Sigmoid colon (tissue), 7 donors: ENCODE measurements at places on chromosomes 2 and 18. TPM values are rescaled to one million over a fixed set of nuclear protein-coding genes. Genes with fewer than 3 reads are reported as not detected.

DNA sequence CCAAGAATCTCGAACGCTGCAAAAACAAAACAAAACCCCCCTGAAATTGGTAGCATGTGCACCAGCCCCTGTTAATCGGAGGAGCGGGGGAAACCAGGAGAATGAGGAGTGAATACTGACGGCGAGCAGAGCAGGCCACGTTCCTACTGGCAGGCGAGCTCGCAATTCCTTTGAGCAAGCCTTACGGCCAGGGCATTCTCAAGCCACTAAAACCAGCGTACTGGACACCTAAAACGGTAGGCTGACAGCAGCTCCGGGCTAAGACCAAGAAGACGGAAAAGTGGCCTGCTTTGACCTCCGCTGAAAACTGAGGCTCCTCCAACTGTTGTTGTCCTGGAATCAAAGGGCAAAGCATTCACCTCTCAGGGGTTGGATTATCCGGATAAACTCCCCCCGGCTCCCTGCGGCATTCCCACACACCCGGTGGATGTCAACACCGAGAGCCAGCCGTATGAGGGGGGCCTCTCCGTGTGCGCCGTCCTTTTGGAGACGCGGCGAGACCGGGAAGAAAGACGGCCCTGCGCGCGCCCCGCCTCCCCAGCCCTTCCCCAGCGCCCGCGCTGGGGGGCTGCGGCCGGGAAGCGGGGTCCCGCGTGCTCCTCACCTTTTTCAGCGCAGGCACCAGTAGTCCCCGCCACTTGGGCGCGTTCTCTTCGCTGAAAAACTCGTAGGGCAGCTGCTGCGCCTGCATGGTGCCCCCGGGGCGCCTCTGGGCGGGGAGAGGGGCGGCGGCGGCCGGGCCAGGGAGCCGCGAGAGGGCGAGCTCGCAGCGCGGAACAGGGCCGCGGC lies 925 bp downstream of the SOS1 start:
- peak; percentile 69 for DNase-seq

- no peak for DNase-seq
Measured at GRCh38 chr18:58392324-58393000, 236.4 kb downstream of the ALPK2 start.

DNA sequence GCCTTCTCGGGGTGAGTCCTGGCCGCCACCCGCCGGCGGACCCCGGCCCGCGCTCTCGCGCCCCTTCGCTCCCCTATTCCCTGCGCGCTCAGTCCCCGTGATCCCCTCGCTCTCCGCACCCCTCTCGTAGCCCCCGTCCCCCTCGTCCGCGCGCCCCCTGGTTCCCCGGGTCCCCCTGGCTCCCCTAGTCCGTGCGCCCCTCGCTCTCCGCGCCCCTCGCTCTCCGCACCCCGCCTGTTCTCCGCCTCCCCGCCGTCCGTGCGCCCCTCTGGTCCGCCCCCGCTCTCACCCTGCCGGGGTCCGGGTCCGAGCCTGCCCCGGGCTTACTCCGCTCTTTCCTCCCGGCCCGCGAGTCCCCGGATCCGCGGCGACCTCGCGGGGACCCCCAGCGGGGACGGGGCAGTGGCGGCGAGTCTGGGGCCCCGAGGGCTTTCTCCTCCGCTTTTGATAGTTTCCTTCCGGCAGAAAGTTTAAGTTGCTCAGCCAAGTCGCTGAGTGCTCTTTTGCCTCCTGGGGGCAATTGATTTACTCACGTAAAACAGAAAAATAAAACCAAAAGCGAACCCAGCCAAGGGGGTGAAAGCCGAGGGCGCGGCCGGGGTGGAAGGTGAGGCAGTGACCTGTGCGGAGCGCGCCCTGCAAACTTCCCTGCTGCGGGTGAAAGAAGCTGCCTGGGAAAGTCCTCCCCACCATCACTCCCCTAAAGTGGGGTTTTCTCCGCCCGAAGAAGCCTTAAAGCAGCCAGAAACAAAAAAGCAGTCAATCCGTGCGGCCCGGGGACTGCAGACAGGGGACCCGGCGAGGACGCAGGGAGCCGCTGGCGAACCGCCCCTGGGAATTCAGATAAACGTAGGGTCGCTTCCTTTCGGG lies 568 bp downstream of the RAB31 start:
- DNase-seq = peak; percentile 69

DNA sequence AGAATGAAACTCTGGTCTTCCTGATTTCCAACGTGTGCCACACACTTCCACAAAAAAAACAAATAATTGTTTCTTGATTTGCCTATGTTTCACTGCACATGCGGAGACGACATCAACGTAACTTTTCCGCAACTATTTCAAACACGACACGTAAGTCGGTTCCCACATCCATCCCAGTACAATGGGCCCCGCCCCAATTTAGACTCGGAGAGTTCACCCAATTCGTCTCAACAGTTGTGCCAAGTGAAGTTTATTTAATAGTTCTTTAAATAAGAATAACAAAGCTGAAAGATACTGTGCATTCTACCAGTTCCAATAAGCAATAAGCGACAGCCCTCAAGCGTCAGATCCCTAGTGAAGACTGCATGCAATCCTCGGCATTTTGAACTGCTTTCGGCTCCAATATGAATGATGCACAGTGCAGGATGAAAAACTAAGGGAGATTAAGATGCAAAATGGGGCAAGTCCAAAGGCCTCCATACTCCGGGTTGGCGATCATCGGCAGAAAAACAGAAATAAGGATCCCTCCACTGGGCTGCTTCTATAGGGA lies 664 bp downstream of the CCT4 start:
- DNase-seq = no peak

GRCh38 chr2:99834426-99834825 lies 308.0 kb downstream of the AFF3 start:
- DNase-seq = no peak

Gene ASTL
- not detected for total RNA-seq

Gene CCT7
- 197 TPM for total RNA-seq

Gene GPR45
- total RNA-seq = not detected

Gene ALLC
- not detected for total RNA-seq

Gene PSMA8
- total RNA-seq = not detected
